Stimulated activated CD8-positive, alpha-beta memory T cell treated with anti-CD3 and anti-CD28 coated beads, Interleukin-15, amount 100 ng/mL, for 48 hours (primary cell): ENCODE measurements at places on chromosomes 6 and 20.

DNA sequence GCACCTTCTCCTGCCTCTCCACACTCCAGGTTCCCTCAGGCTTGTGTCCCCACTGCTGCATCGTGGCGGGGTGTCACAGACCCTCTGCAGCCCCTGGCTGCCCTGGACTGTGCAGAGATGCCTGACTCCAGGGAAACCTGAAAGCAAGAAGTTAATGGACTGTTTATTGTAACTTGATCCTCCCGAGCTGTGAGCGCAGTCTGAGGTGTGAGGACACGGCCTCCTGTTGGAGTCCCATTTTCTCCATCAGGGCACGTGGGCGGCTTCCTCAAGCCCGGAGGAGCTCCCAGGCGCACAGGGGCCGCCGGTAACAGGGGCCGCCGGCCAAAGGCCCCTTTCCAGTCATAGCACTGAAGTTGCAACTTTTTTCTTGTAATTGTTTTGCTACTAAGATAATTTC, 16.9 kb downstream of the RBM38 start:
- DNase-seq = no peak

DNA sequence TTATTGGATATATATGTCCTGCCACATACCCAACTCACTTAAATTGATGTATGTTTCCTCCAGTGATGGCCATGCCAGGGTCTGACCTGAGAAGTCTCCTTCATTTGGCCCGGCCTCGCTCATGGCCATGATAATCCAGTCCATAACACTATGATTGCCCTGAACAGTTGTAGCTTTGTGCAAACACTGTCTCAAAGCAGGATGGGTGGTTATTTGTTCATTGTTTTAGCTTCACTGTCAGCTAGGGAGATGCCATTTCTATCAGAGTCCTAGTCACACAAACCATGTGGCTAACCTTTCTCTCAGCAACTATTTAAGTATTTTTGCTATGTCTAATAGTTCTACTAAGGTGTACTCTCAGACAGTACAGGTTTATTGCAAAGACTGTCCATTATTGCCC, 47.6 kb upstream of the ZNF337 start:
- DNase-seq = no peak

GRCh38 chr6:158586652-158587051, 26.8 kb downstream of the TMEM181 start:
- DNase-seq = no peak

DNA sequence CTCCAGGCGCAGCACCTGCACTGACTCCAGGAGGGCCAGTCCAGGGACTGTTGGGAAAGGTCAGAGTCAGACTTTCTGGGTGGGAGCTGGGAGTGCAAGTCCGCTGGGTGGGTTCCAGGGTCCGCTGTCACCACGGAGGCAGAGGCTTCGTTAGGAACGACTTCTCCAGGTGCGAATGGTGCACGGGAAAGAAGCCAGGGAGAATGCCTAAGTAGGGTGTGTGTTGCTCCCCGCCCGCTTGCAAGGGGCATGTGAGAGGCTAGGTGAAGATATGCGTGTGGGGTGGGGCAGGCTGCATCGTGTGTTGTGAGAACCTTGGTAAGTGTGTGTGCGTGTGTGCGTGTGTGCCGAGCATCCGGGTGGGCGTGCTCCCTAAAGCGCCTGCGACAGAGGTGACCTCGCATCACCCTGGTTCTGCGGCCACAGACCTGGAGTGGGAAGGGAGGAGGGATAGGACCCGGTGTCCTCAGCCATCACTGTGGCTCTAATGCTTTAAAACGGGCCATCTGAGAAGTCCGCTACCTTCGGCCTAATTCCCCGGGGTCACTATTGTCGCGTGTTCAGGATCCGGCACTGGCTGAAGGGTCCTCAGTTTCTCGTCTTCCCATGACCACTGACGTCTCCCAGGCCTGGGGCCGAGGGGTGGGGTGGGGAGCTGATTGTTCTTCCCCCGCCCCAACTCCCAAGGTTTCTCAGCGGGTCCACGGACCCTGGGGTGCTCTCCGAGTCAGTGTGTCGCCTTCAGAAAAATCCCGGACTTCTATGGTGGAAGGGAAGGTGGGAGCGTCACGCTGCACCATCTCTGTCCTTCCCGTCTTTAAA, 6.1 kb downstream of the SLC32A1 start:
- no peak for DNase-seq

GRCh38 chr6:170193326-170193821, 97.5 kb downstream of the DLL1 start:
- no peak for DNase-seq

DNA sequence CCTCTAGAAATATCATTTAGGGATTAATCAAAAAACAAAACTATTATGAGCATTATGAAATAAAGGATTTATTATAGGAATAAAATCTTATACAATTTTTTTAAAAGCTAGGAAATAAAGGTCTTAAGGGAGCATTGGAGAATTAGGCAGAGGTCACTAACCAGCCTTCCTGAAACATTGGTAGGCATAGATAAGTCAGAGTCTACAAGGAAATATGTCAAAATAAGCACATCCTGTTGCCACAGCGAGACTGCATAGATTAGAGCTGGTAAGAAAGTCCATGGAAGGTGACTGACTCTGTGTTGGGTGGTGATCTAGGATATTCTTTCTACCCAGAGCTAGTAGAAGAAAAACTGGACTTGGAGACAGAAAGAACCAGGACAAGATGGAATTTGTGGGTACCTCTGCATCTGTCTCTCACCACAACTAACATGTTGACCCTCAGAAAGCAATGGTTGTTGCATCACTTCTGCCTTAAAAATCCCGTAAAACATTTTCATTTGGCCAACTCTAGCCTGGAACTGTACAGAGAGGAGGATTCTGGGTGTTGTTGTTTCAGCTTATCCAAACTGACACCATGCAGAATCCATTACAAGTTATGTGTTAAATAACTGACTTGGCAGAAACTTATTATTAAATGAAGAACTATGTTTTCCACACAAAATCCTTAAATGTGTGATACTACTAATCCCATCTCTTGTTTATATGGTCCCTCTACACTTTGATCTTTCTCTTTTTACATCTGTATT, 77.1 kb downstream of the FBXO5 start:
- DNase-seq = no peak

DNA sequence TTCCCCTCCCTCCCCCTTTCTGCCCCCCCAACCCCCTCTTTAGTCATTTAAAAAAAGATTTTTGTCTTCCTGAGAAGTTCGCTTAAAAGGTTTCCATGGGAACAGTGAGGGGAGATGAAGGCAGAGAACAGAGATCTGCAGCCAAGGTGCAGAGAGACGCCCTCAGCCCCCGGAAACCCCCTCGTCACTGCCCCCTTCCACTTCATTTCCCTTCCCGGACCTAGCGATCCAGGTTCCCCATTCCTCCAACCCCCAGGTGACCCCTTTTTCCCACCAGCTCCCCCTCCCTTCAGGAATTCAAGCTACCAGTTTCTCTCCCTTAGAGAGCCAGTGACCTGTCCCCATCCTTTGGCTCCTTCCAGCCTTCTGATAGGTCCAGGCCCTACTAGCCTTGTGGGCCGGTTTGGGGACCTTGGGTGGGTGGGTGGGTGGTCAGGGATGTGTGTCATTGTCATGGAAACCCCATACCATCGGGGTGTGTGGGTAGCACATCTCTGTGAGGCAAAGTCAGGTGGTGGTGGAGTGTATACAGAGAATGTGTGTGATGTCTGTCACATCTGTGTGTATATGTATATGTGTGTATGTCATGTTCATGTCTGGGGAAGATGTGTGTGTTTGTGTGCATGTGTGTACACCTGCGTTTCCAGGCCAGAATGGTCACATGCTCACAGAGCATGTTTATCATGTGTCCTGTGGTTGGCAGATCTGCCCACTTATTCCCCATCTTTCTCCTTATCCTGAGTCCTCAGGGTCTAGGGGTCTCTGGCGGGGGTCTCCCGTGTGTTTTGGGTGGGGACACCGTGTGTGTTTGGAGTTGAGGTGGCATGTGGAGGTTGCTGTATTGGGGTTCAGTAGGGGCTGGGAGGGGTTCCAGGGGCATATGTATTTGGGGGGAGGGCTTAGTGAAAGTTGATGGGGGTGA, 7.0 kb downstream of the SYNGAP1 start:
- no peak for DNase-seq

DNA sequence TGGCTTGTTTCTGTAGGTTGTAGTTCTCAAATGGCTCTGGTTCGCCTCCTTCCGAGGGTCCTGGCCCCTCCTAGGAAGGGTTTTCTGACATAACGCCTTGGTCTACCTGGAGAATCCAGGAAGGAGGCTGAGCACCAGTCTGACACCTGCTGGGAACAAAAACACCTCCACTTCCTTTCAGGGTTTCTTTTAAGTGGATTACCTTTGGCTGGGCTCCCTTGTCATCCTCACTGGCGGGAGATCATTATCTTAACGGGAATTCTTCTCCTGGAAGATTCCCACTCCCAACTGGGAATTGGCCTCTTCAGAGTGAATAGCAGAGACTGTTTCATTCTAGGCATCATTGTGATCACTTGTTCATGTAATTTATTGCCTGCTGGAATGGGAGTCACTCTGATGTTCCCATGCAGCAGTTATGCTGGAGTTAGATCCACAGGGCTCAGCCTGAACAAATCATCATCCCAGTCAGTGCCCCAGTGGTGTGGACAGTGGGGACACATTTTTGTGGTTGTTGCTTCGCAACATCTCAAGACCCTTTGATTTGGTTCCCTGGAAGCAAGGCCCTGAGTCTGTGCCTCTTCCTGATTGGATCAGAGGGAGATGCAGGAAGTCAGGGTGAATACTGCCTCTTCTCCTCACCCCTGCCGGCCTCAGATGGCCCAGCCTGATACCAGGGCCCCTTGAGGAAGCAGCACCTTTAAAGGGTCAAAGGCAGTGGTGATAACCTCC, 49.1 kb downstream of the LYRM2 start:
- DNase-seq = no peak

GRCh38 chr6:165010556-165011535, 298.6 kb downstream of the C6orf118 start:
- no peak for DNase-seq

- DNase-seq = no peak
Measured at GRCh38 chr6:115271434-115271833, 789.3 kb downstream of the FRK start.

- no peak for DNase-seq
Measured at GRCh38 chr6:53437557-53438202, 88.9 kb upstream of the ELOVL5 start.

DNA sequence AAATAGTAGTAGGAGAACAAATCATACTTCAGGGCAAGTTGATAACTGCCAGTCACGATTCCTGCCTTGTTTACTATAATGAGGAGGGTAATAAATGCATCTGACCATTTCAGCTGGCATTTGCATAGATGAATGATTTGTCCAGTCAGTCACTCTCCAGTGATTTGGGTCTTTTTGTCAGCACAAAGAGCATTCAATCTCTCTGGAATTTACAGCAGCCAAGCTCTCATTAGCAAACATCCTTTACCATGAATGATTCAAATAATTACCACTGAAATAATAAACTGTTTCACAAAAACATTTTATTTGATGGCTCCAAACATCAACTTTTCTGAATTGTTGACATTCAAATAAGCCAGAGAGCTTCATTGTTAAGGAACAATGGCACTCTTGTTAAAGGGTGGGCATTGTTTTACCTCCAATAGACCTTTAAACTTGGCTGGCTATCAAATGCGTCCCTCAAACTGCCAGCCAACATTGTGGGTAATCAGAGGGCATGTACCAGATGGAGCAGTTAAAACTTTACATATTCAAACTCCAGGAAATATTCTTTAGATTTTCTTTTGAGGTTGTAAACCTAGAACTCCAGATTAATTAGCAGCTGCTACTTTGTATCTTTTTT, 30.0 kb upstream of the FBXL4 start:
- no peak for DNase-seq

GRCh38 chr6:167214206-167214605, 56.4 kb upstream of the GPR31 start:
- DNase-seq = no peak

- DNase-seq = no peak
Measured at GRCh38 chr6:98467902-98468301, 366.5 kb upstream of the POU3F2 start.

DNA sequence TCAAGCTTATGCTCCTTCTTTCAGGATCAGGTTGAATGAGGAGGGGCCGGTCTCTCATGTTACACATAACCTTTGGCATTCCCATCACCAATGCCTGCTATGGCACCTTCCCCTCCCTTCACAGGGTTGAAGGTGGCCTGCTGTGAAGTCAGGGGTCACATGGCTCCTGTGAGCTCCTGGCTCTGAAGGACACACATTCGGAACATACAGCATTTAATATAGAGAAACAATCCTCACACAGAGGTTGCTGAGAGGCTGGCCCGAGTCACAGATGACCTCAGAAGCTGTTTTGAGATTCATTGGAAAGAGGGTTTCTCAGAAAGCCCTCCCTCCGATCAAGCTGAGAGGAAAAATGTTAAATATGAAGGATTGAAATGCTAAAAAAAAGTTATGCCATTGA, 82.1 kb downstream of the PSMG4 start:
- DNase-seq = no peak

DNA sequence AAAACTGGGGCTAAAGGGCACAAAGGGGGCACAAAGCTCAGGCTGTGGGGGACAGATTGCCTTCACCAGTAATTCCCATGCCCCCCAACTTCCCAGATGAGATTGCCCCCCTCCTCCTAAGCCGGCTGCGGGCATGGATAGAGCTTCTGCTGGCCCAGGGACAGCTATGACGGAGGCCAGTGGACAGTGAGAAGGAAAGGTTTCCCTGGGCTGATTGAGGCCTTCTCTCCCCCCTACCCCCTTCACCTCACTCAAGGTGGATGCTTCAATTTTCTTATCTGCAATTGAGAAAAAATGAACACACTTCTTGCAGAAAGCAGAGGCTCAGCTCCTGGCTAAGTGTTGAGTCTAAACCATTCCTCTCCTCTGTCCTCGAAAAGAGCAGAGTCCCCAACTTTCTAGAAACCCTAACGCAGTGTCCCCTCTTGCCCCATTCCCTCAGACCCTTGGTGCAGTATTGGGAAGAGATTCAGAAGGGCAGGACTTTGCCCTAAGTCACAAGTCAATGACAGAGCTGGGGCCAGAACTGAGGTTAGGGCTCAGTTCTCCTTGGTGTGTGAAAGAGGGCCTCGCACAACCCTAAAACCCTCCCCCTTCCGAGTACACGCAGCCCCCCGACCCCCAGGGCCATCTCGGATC, 808 bp downstream of the SDC4 start:
- no peak for DNase-seq

DNA sequence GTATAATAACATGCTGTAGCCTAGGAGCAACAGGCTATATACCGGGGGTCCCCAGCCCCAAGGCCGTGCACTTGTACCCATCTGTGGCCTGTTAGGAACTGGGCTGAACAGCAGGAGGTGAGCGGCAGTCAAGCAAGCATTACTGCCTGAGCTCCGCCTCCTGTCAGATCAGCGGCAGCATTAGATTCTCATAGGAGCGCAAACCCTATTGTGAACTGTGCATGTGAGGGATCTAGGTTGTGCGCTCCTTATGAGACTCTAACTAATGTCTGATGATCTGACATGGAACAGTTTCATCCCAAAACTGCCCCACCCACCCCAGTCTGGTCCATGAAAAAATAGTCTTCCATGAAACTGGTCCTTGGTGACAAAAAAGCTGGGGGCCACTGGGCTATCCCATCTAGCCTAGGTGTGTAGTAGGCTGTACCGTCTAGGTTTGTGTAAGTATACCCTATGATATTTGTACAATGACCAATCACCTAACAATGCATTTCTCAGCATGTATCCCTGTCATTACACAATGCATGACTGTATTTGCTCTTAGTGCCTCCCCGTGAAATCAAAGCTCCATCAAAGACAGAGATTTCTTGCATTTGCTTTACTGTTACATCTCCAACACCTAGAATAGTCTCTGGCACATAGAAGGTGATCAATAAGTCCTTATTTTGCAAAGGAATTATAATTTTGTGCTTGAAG, 30.8 kb downstream of the NHSL1 start:
- DNase-seq = no peak
